ENCODE measurements at places on chromosomes 2 and 18.

- DNase-seq = no peak
Measured at GRCh38 chr18:74084184-74084855, 63.3 kb downstream of the FBXO15 start.

DNA sequence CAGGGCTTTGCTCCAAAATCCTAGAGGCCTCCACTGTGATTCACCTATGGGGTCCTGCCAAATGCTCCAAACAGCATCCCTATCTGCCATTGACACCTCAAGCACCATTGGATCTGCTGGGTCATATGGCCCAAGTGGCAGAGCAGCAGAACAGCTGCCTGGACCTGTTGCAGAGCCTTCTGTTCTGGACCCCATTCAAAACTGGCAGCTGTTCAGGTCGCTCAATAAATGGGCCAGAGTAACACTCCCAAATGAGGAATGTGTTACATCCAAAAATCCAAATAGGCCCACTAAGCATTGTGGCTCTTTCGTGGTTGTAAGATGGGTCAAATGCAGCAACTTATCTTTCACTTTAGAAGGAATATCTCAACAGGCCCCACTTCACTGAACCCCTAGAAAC, 783.6 kb downstream of the DCDC2C start:
- DNase-seq = no peak

GRCh38 chr2:27350106-27350693, 6.4 kb downstream of the GTF3C2 start:
- DNase-seq = no peak

- no peak for DNase-seq
Measured at GRCh38 chr2:40405465-40405864, 46.4 kb downstream of the SLC8A1 start.

DNA sequence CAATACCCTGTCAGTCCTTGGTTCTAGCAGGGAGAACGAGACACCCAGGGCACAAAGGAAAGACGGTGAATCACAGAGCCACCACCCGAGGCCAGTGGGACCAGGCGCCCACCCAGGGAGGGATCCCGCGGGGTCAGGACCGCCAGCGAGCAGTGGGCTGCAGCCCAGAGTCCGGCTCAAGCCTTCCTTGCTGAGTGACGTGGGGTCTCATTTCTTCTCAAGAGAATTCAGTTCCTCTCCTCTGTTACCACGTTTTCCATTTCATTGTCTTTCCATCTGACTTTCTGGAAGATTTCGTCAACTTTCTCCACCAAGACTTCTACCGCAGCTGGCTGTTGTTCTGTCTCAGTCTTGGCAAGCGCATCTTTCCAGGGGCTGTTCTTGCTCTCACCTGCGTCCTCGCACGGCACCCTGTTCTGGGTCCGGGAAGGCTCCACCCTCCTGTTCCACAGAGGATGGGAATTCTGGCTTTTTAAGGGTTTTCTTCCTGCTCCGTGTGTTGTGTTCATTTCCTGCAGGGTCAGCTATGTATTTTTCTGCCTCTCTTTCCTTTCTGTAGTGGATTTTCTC, 248.6 kb downstream of the NDUFA10 start:
- DNase-seq = no peak

All from C1 segment of cervical spinal cord (tissue), 14 donors.